ENCODE measurements at places on chromosomes 3 and 15.

DNA sequence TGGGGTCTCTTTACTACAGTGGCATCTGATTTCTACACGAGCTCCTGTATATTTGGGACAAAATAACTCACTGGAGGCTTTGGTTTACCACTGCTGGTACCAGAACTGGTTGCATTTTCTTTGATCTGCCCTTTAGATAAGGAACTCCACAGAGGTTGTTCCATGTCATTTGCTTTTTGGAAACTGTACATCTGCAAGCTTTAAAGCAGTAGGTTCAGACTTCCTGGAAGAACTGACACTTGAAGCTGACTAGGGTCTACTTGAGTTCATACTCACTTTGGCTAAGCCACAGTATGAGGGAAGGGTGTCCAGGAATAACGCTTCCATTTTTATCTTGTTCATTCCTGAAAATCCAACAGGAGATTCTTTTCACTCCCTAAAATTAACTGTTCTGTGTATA is 86.4 kb downstream of the WWTR1 start:
- no peak for DNase-seq

DNA sequence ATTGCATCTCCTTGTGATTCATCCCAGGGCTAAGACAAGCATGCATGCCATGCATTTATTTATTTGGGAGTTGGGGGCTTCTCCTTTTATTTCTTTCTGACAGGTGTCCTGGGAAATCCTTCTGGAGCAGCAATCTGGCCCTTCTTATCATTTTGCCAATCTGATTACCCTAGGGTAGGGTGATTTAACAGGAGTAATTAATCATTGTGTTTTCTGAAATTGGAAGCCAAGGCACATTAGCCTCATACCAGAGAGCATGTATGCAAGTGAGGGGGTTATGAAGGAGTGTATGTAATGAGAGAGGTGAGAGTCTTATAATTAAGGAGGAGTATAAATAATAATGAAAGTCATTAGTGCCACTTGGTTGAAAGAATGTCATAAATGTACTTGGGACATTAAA is 37.4 kb upstream of the ARPP21 start:
- no peak for DNase-seq

GRCh38 chr3:119368298-119368697 is 74.1 kb downstream of the ARHGAP31 start:
- DNase-seq, result no peak

GRCh38 chr3:56818156-56818985 is 16.6 kb upstream of the ARHGEF3 start:
- no peak for DNase-seq

DNA sequence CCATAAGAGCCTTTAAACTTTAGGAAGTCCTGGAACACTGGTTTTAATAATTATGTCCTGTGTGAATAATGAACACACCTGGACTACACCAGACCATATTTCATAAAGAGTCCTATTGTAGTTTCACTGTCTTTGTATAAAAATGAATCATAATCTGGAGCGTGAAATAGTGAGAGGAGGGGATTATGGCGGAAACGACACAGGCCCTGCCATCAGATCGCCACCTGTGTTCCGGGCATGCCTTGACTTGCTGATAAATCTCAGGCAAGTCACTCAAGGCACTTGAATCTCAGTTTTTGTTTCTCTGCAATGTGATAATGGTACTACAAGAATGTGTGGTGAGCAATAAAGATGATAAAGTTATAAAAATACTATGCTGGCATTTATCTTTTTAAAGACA is 995.5 kb downstream of the MCTP2 start:
- no peak for DNase-seq

DNA sequence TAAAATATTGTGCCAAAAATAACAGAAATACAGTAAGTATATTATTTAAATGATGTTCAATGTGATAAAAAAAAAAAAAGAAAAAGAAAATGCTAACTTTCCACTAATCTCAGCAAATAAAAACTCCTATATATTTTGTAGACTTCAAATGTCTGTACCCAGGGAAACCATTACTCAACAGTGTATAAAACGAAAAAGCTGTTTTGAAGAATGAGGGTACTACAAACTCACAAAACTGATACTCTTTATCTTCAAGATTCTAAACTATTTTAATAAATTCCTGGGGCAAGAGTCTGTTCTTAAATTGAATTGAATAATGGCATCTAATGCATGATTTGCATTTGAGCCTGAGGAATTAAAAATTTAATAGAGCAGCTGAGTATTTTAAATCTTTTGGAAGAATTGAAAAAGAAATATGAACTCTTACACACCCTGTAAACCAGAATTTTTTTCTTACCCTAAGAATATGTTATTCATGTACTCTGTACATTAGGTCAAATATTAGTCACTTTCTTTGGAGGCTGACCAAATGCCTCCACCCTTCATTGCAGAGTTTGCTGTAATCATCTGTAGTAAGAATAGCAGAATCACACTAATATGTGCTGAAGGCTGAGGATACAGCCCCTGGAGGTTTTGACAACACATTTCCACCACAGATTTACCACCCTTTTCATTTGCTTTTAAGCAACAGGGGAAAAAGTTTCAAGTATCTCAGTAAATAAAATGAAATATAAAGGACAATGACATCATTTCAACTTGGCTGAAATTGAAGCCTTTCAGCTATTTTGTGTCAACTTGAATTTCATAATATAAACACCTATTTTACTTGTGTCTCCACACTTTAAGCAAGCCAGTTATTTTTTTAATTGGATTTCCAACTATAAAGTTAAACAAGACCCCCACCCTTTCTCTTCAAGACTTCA is 79.7 kb downstream of the FBN1 start:
- no peak for DNase-seq

Data from effector CD8-positive, alpha-beta T cell (primary cell).